NCI-H2171 (cell line): ENCODE measurements at places on chromosomes 7 and 10.

- no peak for DNase-seq
Observed at GRCh38 chr10:132570771-132571649, 33.4 kb downstream of the INPP5A start.

- no peak for DNase-seq
Observed at GRCh38 chr10:35852721-35853120, 210.6 kb upstream of the FZD8 start.

DNA sequence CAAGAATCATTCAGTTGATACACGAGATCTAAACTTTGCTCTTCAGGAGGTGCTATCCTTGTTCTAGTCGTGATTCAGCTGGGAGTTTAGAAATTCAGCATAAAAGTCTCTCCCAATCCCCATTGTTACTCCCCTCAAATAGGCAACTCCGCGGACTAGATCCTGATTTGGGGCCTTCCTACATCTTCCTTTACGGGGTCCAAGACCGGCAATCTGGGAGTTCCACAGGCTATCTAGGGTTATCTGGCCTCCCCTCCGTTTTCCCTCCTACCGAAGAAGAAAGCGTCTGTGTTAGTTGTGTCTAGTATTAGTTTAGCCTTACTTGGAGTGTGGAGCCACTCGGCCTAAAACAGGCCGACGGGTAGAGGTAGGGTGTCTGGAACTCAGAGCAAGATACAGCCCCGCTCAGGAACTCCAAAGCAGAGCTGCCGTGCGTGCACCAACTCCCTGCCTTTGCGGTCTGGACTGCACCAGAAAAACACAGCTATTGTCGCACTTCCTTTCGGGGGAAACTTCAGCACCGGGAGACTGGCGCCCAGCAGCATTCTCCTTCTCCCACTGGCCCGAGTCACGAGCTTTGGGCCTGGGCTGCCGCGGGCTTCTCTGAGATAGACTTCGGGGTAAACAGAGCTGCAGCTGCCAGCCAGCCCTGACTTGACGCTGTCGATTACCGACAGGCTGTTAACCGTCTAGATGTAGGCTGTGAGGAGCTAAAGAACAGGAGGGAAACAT lies 1.5 kb upstream of the DLX5 start:
- DNase-seq = no peak

GRCh38 chr10:91198781-91199180 lies 21.7 kb upstream of the PCGF5 start:
- DNase-seq = no peak

DNA sequence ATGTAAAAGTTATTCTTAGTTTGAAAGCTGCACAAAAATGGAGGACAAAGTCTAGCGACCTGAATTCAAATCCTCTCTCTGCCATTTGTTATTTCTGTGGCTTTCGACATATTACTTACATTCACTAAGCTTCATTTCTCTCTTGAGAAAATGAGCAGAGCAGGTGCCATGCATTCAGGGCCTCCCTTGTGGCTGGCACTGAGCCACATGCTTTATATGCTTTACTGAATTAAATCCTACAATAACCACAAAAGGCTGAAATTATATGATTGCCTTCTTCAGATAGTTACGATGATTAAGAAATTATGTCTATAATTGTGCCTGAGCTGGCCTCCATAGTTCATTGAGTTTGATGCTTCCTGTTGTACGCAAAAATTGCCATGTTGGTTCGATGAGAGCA lies 98.7 kb downstream of the NPSR1 start:
- no peak for DNase-seq

- DNase-seq = no peak
Observed at GRCh38 chr7:133053321-133053891, 28.5 kb downstream of the CHCHD3 start.

DNA sequence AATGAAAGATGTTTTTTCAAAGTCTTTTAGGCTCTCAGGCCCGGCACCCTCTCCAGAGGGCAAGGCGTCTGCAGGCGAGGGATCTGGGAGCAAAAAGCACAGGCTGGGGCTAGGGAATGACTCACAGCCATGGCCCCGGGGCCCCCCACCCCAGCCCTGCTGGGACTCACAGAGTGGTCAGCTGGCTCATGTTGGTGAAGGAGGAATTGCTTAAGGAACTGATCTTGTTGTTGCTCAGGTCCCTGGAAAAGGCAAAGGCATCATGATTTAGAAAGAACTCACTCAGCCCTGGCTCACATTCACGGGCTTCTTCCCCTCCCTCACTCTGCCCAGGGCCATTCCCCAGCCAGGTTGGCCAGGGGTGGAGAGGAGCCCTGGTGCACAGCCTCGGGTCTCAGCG lies 151.5 kb downstream of the SLIT1 start:
- no peak for DNase-seq

DNA sequence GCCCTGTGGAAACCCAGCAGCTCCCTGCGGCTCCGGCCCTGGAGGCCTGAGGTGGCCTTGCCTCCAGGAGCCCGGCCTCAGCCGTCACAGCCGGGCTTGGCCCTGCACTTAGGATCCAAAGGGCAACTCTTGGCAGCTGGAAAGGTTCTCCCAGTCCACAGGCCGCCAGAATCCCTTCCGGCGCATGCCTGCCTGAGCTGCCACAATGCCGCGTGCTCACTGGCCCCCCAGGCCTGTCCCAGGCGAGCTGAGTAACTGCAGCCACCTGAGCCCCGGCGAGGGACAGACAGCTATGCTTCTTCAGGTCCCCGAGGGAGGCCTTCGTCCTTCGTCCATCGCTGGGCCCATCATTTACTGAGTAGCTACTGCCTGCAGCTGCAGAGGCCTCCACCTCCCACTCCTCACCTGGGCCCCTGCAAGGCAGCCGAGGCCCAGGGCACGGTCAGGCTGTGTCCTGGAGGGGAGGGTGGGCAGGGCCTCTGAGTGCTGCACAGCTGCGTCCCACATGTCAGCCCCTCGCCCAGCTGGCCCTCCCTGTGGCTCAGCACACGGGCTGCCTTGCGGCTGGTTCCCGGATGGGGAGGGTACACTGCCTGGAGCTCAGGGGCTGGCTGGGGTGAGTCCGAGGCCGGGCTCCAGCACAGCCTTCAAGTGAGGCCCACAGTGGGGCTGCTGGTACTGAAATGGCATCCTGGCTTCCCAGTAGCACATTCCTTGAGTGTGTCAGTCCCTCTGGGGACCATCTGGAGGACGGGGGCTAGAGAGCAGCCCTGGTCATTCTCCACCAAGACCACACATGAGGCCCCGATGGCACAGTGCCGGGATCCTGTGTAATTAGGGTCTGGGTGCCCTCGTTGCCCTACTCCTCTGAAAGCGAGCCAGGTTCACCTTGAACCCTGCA lies 172.5 kb downstream of the ELFN1 start:
- DNase-seq = no peak

DNA sequence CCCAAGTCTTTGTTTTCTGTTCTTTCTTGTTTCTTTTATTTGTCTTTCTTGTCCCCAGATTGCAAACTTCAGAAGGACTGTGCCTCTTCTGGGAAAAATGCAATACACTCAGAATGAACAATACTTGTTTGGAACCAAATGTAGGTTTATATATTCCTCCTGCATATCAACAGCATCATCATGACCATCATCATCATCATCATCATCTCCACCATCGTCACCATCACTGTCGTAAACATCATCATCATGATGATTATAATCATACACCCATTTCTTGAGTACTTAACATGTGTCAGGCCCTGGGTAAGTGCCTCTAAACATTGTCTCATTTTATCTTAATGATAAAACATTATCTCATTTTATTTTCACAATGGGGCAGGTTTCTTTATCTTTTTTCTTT lies 476.8 kb downstream of the CCSER2 start:
- DNase-seq = no peak

DNA sequence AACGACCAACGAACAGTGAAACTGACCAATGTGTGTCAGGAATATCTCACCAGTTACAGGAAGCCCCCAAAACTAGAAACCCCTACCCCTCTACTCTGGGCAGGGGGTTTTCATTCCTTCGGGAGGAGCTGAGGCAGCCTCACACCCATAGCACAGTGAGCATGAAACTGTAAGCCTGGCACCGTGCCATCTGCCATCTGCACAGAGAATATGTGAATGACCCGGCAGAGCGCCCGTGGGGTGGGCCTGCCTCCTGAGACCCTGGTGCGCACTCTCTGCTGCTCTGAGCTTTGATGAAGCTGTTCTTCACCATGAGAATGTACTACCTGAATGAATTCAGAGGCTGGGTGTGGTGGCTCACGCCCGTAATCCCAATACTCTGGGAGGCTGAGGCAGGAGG lies 27.1 kb downstream of the DAGLB start:
- peak; percentile 52 for DNase-seq

- DNase-seq = no peak
Observed at GRCh38 chr7:106309362-106309761, 24.6 kb upstream of the NAMPT start.

GRCh38 chr10:54559498-54559897 lies 241.5 kb downstream of the PCDH15 start:
- no peak for DNase-seq

DNA sequence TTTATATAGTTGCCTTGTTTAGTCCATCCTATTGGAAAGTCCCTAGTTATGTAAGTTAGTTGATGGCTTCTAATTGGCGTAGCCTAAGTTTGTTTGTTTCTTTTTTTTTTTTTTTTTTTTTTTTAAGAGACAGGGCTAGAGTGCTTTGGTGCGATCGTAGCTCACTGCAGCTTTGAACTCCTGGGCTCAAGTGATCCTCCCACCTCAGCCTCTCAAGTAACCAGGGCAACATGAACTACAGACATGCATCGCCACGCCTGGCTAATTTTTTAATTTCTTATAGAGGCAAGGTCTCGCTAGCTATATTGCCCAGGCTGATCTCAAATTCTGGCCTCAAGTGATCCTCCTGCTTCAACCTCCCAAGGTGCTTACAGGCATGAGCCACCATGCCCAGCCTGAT lies 7.1 kb downstream of the CSGALNACT2 start:
- DNase-seq = no peak
